ENCODE measurements at places on chromosomes 13 and 19. TPM values are rescaled to one million over a fixed set of nuclear protein-coding genes. Genes with fewer than 3 reads are reported as not detected.

PRR19 gene
- 0.29 TPM for total RNA-seq

GRCh38 chr13:61466280-61466679 is 50.6 kb upstream of the PCDH20 start:
- no peak for DNase-seq

- DNase-seq: no peak
These were observed 104.9 kb downstream of the HSPH1 start for GRCh38 chr13:31056644-31057271.

DNA sequence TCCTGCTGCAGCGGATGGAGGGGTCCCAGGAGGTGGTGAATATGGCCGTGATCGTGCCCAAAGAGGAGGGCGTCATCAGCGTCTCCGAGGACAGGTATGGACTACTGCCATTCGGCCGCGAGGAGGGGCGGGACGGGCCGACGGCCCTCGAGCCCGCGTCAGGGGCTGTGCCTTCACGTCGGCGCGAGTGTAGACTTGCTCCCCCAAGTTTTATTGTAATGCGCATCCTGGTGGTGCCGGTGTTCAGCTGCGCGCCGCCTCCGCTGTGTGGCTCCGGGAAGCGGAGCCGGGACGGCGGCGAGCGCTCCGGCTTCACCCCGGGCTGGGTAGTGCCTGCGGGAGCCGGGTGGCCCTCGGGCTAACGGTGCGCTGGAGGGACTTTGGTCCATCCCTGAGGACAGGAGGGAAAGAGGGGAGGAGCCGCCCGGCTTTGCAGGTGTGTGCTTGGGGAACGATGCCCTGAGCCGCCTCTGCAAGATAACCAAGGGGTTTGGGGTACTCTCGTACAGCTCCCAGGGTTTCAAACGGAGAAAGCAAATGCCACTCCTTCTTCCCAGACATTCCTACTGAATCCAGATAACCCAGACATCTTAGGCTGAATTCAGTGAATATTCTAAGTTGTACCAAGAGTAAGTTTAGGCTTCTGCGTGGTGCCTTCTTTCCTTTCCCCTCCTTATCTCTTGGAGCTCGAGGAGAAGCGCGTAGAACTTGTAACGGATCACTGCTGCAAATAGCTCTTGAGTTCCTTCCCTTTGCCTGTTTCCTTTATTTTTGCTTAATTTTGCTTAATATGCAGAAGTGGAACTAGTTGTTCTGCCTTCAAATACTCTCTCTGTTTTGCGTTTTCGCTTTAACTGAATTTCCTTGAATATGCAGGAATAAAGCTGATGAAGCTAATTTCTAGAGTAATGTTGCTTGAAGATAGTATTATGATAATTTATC is 740 bp downstream of the WDFY2 start:
- DNase-seq: peak; percentile 68

DNA sequence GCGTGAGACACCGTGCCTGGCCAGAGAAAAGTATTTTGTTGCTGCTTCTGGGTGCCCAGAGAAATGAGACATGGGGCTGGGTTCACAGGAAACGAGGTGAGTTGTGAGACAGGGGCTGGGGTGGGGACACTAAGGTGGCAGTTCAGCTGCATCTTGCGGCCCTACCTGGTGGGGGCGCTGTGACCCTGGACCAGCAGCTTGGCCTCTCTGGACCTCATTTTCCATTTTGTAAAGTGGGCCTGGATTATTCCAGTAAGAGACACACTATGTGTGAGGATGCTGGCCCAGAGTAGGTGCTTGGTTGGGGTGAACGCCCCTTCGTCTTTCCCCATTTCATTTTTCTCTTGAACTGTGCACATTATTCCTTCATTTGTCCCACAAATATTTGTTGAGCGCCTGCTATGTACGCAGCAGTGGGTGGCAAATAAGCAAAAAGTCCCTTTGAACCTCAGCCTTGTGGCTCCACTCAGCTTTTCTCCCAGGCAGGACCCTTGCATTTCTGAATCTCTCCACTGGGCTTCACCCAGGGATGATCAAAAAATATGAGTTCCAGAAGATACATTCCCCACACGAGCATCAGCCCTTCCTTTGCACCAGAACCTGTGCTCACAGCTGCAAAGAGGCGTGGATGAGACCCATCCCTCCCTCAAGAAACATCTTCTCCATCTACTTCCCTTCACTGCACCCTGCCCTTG is 26.6 kb upstream of the OR10H1 start:
- no peak for DNase-seq

- DNase-seq: no peak
These were observed 27.6 kb downstream of the CAPS start for GRCh38 chr19:5941673-5942072.

All from lower leg skin (tissue), 4 donors.